ENCODE measurements at places on chromosomes 13 and 19.

GRCh38 chr13:108741930-108742329 is 112.5 kb downstream of the MYO16 start:
- no peak for DNase-seq

- no peak for DNase-seq
These were observed 9.6 kb downstream of the PRR22 start for GRCh38 chr19:5774921-5775320.

- DNase-seq, result peak; percentile 91
These were observed 1.3 kb upstream of the PPAN start for GRCh38 chr19:10104665-10105508.

GRCh38 chr13:110017379-110017778 is 231.0 kb upstream of the IRS2 start:
- no peak for DNase-seq

GRCh38 chr13:78777396-78777795 is 118.4 kb upstream of the OBI1 start:
- no peak for DNase-seq

DNA sequence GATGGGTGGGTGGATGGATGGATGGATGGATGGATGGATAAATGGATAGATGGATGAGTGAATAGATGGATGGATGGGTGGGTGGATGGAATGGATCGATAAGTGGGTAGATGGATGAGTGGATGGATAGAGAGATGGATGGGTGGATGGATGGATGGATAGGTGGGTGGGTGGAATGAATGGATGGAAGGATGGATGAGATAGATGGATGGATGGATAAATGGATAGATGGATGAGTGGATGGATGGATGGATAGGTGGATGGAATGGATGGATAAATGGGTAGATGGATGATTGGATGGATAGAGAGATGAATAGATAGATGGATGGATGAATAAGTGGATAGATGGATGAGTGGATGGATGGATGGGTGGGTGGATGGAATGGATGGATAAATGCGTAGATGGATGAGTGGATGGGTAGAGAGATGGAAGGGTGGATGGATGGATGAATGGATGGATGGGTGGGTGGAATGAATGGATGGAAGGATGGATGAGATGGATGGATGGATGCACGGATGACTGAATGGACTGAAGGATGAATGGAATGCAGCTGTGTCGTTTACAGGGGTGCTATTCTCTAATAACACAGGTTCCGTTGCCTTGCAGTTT is 21.8 kb downstream of the PRR22 start:
- no peak for DNase-seq

- DNase-seq, result no peak
These were observed 12.7 kb downstream of the KDM4B start for GRCh38 chr19:4981681-4981958.

DNA sequence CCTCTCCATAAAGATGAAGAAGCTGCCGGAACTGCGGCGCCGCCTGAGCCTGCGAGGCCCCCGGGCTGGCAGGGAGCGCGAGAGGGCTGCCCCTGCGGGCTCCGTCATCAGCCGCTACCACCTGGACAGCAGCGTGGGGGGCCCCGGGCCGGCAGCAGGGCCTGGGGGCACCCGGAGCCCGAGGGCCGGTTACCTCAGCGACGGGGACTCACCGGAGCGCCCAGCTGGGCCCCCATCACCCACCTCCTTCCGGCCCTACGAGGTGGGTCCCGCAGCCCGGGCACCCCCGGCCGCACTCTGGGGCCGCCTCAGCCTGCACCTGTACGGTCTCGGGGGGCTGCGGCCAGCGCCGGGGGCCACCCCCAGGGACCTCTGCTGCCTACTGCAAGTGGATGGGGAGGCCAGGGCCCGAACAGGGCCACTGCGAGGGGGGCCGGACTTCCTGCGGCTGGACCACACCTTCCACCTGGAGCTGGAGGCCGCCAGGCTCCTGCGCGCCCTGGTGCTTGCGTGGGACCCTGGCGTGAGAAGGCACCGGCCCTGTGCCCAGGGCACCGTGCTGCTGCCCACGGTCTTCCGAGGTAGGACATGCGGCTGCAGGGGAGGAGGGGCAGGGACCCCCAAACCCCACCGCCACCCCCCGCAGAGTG is 2.7 kb downstream of the SYDE1 start:
- no peak for DNase-seq

DNA sequence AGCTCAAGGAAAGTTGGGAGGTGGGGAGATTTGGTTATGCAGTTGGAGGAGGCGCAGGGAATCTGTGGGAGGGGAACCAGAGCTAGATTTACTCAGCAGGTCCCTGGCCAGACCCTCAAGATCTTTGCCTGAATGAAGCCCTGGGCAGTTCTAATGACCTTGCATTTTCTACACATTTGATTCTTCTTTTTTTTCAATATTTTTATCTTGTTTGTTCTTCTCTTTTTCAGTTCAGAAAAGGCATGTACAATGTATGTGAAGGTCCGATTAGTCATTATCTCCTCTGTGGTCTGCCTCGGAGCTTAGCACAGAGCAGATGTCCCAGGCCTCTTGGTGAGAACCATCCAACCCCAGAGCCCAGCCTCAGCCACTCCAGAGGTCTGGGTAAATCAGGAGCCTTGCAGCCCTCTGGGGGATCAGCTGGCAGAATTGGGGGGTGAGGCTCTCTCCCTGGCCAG is 24.2 kb downstream of the SERP2 start:
- no peak for DNase-seq

- no peak for DNase-seq
These were observed 859.1 kb downstream of the DIAPH3 start for GRCh38 chr13:59304596-59304995.

DNA sequence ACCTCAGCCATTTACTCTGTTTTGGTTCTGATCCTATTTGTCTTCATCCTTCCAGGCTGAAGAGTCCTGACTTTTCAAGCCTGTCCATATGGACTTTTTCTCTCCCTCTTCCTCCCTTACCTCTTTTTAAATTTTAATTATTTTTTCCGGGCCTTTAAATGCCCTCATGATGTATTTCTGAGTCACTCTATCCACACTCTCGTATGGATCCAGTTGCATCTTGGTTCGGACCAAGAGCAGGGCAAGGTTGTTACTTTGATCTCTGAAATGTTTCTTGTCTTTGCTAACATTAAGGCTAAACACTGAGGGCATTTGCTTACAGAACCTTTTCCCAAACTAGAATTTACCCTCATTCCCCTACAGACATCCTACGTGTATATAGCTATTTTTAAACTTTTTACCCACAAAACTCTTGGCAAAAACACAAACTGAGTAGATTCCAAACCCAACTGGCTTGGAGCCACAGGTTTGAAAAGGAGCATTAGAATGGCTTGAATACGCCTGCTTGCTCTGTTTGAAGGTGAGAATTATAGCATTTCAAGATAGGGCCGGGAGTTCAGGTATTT is 47.4 kb upstream of the SERPINE3 start:
- DNase-seq, result no peak

GRCh38 chr13:67101730-67102467 is 128.2 kb downstream of the PCDH9 start:
- no peak for DNase-seq

DNA sequence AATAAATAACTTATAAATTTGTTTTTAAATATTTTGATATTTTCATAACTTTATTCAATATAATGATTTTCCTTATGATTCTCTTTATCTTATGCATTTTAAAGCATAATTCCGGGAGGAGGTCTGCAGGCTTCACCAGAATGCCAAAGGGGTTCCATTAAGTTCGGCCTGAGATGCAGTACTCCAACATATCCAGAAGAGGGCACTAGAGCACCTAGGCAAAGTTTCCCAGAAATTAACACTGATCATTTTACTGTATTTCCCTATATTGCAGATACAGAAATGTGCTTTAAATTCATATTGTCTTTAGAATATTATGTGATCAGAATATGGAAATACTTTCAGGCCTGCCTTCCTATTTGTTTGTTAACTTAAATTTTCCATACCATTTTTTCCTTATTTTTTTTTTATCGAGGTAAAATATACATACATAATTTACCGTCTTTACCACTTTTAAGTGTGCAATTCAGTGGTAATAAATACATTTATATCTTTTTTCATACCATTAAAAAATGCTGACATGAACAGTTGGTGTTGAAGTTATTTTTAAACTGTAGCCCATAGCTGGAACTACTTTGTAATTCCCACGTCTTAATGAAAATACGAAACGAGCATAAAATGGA is 58.9 kb upstream of the TM9SF2 start:
- peak; percentile 74 for DNase-seq

DNA sequence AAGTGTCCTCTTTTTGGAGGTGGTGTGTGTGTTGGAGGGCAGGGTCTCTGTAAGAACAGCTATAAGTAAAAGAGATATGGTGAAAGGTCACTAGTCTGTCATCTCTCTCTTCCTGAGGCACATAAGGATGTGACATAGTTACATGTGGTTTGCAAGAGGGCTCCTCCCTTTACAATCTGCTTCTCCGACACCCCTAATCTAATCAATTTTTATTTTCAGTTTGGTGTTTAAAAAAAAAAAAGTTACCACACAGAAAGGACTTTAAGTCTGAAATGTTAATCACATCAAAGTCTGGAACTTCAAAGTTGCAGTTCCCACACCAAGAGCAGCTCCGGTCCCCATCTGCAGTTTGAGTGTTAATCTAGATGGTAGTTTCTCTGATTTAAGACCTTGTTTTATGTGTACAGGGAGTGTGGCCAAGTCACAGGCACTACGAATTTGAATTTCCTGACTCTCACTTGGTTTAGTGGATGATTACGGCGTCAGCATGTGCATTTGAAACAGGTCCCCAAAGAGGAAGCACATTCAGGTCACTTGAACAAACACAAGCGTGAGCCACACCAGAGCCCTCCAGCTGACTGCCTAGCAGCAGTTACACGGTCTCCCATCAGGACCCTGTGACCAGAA is 53.1 kb downstream of the FOXO1 start:
- peak; percentile 45 for DNase-seq

DNA sequence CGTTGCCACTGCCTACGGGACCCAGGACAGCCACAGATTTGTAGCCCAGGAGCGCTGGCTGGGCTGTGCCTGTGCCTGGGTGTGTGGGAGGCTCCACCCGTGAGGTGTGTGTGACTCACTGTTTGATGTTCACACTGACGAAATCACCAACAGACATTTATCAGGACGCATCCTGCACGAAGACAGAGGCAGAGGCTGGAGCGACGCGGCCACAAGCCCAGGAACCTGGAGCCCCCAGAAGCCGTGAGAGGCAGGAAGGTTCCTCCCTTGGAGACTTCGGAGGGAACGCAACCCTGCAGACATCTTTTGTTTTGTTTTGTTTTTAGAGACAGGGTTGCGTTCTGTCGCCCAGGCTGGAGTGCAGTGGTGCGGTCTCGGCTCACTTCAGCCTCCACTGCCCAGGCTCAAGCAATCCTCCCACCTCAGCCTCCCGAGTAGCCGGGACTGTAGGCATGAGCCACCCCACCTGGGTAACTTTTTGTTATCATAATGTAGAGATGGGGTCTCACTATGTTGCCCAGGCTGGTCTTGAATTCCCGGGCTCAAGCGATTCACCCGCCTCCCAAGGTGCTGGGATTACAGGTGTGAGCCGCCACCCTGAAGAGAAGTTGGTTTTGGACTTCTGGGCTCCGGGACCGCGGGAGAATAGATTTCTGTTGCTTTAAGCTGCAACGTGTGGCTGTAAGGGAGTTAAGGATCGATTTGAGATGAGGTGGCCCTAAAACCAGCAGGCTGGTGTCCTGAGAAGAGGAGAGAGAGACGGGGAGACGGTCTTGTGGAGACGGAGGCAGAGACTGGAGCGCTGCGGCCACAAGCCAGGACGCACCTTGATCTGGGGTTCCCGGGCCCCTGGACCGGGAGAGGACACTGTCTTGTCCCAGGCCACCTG is 24.9 kb upstream of the WDR18 start:
- peak; percentile 30 for DNase-seq

GRCh38 chr13:54033323-54033861 is 1004.8 kb downstream of the OLFM4 start:
- no peak for DNase-seq

DNA sequence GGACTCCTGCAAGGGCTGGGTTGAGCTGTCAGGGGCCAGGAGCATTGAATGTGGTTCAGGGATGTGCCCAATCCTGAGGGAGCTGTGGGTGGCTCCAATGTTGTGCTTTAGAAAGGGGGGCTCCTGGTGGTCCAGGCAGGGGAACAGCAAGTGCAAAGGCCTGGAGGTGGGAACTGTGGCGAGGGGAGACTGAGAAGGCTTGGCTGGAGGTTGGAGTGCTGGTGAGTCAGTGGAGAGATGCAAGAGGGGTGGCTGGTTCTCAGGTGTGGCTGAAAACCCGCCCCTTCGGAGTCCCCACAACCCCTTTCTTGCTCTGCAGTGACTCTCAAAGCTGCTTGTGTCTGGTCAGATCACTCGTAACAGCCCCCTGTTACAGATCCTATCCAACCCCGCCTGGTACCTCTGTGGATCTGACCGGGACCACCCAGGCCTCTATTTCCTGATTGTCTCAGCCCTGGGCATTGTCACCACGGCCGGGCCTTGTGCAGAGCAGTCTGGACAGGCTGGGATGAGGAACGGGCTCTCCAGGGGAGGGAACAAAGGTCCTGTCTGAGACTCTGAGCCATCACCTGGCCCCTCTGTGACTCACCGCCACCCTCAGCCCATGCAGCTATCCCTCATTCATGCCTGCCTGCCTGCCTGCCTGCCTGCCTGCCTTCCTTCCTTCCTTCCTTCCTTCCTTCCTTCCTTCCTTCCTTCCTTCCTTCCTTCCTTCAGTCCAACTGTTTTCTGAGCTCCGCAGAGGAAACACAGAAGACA is 1.4 kb upstream of the KCNN1 start:
- no peak for DNase-seq

DNA sequence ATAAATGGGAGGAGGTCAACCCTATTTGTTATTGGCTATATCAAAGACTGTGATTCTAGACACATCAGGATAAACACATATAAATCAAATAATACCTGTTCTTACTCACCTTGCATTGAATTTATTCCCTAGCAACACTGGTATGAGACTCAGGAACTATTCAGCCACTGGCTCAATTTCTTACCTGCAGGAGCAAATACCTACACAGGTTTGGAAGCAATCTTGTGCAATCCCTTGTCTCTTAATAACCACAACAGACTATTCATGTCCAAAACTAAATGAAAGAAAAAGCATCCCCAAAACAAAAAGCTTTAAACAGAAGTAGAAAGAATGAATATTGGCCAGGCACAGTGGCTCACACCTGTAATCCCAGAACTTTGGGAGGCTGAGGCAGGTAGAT is 55.5 kb downstream of the TBC1D4 start:
- DNase-seq, result no peak

DNA sequence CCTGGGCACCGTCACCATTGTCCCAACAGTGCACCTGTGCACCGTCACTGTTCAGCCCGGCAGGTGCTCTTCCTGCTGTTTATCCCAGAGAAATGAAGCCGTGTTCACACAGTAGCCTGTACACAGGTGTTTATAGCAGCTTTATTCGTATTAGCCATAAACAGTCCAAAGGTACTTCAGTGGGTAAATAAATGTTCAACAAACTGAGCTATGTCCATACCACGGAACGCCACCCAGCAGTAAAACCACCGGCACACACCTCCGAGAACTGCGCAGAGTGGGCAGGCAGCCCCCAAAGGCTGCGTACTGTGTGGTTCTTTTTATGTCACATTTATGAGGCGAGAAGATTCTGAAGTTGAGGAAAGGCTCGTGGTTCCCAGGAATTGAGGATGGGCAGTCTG is 44.9 kb upstream of the DCUN1D2 start:
- no peak for DNase-seq

All from KBM-7 (cell line).